Activated T-helper 1 cell treated with anti-CD3 and anti-CD28 coated beads, Interleukin-12 subunit alpha, Interleukin-12 subunit beta, Interleukin-2, Interleukin-4 antibody, amounts not matched to agents 30 ng/mL and 10 ng/mL and 1 ng/mL, durations not matched to agents 14 hours and 24 hours and 36 hours (primary cell): ENCODE measurements at places on chromosomes 6 and 20. TPM values are rescaled to one million over a fixed set of nuclear protein-coding genes. Genes with fewer than 3 reads are reported as not detected.

The R3HDML gene
- total RNA-seq, result not detected in 2 replicates

- H3K27me3 ChIP-seq, result no peaks in the 10 kb centered on the region
- no peaks in the 10 kb centered on the region for H3K4me1 ChIP-seq
- DNase-seq, result no peak
- no peak overlapping the region for H3K27ac ChIP-seq
- H3K4me3 ChIP-seq, result no peak overlapping the region
- no peaks in the 10 kb centered on the region for H3K36me3 ChIP-seq
Measured at GRCh38 chr6:78157606-78158005, 504.8 kb downstream of the MEI4 start.

- no peak for DNase-seq
- H3K36me3 ChIP-seq, result no peaks in the 10 kb centered on the region
- H3K27me3 ChIP-seq, result peaks cover 4% of the 10 kb centered on the region
Measured at GRCh38 chr6:89034586-89035251, 45.8 kb upstream of the PNRC1 start.

DNA sequence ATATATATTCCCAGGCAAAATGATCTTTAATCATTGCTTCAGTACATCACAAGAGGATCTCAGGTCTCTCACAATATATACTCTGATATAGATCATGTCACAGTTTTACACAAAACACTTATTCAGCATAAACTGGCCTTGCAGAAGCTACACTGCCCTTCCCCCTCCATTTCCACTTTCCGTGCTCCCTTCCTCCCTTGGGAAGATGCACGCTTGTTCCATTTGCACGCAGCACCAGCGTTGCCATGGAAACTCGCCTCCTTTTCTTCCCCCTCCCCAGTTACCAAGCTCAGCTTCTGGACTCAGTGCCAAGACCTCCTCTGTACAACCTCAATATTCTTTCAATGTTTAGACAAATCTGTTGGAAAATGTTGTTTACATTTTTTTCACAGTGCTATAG is 154.6 kb downstream of the RFPL4B start:
- peaks cover 3% of the 10 kb centered on the region for H3K27me3 ChIP-seq
- no peak overlapping the region for H3K27ac ChIP-seq
- H3K36me3 ChIP-seq, result no peaks in the 10 kb centered on the region
- DNase-seq, result no peak
- no peaks in the 10 kb centered on the region for H3K4me1 ChIP-seq
- H3K4me3 ChIP-seq, result no peak overlapping the region

The RUNX2 gene
- total RNA-seq, result 12.7 TPM in 2 replicates

DNA sequence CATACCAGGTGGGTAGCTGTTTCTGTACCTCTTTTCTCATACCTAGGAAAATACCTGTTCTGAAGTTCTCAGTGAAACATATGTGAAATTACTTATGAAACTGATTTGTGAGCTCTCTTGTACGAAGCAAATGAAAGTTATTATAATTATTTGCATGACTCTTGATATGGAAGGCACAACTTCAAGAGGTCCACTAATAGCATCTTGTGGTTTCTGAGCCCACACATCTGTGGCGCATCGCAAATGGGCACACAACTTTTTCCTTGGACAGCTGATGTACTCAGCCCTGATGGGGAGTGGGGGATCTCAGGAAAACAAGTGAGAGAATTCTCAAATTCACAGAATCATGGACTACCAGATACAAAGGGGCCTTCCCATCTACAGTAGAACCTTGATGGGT is 432.3 kb downstream of the CD83 start:
- H3K4me1 ChIP-seq, result no peaks in the 10 kb centered on the region
- H3K27me3 ChIP-seq, result peaks cover 5% of the 10 kb centered on the region
- no peak for DNase-seq
- H3K27ac ChIP-seq, result no peak overlapping the region
- H3K36me3 ChIP-seq, result no peaks in the 10 kb centered on the region

The WFDC2 gene
- total RNA-seq, result not detected in 2 replicates

The NINL gene
- 2.0 and 2.5 TPM in 2 replicates for total RNA-seq

The DEFB132 gene
- total RNA-seq, result not detected in 2 replicates

GRCh38 chr6:53956068-53956711 is 155.1 kb upstream of the MLIP start:
- no peak for DNase-seq
- H3K36me3 ChIP-seq, result no peaks in the 10 kb centered on the region
- H3K27ac ChIP-seq, result no peak overlapping the region
- H3K4me1 ChIP-seq, result no peaks in the 10 kb centered on the region
- peaks cover 2% of the 10 kb centered on the region for H3K27me3 ChIP-seq

The KCNQ5 gene
- total RNA-seq, result 11.2 and 12.6 TPM in 2 replicates

GRCh38 chr20:9551808-9552550 is 37.6 kb downstream of the LAMP5 start:
- no peaks in the 10 kb centered on the region for H3K36me3 ChIP-seq
- DNase-seq, result no peak
- no peak overlapping the region for H3K27ac ChIP-seq
- no peaks in the 10 kb centered on the region for H3K4me1 ChIP-seq
- no peak overlapping the region for H3K4me3 ChIP-seq
- no peaks in the 10 kb centered on the region for H3K27me3 ChIP-seq

The GRIK2 gene
- total RNA-seq, result not detected in 2 replicates

DNA sequence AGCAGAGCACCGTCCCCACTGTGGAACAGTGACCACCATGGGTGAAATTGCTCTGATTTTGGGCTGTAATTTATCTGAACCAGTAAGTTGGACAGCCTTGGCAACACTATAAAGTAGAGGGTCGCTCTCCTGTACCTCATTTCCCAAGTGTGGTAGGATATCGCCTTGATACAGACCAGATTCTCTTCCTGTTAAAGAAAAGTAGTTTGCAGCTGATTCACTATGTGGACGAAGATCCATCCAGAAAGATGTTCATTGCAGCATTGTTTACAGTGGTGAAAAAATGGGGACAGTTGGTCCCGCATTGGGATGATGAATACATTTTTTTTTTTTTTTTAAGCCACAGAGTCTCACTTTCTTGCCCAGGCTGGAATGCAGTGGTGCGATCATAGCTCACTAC is 74.3 kb downstream of the SLX4IP start:
- no peaks in the 10 kb centered on the region for H3K27me3 ChIP-seq
- peaks cover 35% of the 10 kb centered on the region for H3K4me1 ChIP-seq

The FAM217A gene
- total RNA-seq, result not detected in 2 replicates

GRCh38 chr6:134878136-134878535 is 71.8 kb downstream of the ALDH8A1 start:
- H3K27ac ChIP-seq, result no peak overlapping the region
- H3K36me3 ChIP-seq, result no peaks in the 10 kb centered on the region
- peaks cover 10% of the 10 kb centered on the region for H3K4me1 ChIP-seq
- no peak overlapping the region for H3K4me3 ChIP-seq

The ZC2HC1B gene
- total RNA-seq, result 0.24 TPM in 1 of 2 replicates, not detected in the other

GRCh38 chr20:17818187-17818586 is 118.4 kb downstream of the BANF2 start:
- no peak for DNase-seq
- peaks cover 2% of the 10 kb centered on the region for H3K27me3 ChIP-seq
- H3K27ac ChIP-seq, result no peak overlapping the region

- no peak overlapping the region for H3K4me3 ChIP-seq
- no peaks in the 10 kb centered on the region for H3K36me3 ChIP-seq
- H3K27me3 ChIP-seq, result peaks cover 5% of the 10 kb centered on the region
- no peak overlapping the region for H3K27ac ChIP-seq
- DNase-seq, result no peak
Measured at GRCh38 chr6:144908004-144908403, 622.9 kb downstream of the UTRN start.

The MOXD1 gene
- 0.27 and 0.29 TPM in 2 replicates for total RNA-seq

DNA sequence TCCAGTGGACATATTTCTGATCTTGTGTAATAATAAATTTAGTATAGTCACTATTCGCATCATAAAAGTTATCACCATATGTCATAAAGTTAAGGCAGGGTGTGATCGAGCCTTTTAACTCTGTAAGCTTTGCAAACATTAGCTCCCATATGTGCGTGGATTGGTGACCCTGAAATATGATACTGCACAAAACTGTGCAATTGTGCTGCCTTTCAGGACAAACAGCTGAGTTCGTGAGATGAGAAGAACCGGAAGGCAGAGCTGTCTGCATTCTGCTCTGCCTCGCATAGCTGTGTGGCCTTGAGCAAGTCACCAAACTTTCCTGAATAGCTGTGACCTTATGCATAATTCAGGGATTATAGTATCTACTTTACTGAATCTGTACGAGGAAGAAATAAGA is 3.2 kb upstream of the PLEKHG1 start:
- H3K4me3 ChIP-seq, result no peak overlapping the region
- peaks cover 45% of the 10 kb centered on the region for H3K27me3 ChIP-seq
- no peak overlapping the region for H3K27ac ChIP-seq
- peaks cover 17% of the 10 kb centered on the region for H3K4me1 ChIP-seq

DNA sequence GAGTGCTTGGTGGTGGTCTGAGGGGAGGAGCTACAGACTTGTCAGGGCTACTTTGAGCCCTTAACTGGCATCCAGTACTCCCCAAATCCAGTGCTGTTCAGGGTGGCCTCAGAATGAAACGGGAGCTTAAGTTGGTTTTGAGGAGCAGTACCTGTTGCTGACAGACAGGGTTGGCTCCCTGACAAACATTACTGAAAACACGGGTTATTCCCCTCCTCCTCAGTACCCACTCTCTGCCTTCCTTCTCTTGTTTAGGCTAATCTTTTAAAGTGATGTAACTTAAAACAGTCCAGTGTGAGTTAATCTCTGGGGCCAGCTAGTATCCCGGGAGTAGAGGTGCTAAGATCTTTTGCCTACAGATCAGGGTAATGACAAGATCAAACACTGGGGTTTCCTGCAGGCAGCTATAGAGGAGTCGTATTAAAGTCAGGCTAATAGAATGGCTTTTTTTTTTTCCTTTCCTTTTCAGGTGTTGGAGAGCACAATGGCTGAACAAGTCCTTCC is 3.7 kb downstream of the TNFAIP3 start:
- no peaks in the 10 kb centered on the region for H3K27me3 ChIP-seq
- no peak for DNase-seq
- H3K27ac ChIP-seq, result peak overlapping the region; percentile 99
- H3K36me3 ChIP-seq, result peaks cover 76% of the 10 kb centered on the region
- peak overlapping the region; percentile 98 for H3K4me3 ChIP-seq

The KIF6 gene
- total RNA-seq, result 0.08 and 0.15 TPM in 2 replicates

The HRH3 gene
- total RNA-seq, result not detected in 2 replicates

The HLA-DQB2 gene
- 0.51 and 0.67 TPM in 2 replicates for total RNA-seq

The KCNK16 gene
- total RNA-seq, result not detected in 2 replicates

DNA sequence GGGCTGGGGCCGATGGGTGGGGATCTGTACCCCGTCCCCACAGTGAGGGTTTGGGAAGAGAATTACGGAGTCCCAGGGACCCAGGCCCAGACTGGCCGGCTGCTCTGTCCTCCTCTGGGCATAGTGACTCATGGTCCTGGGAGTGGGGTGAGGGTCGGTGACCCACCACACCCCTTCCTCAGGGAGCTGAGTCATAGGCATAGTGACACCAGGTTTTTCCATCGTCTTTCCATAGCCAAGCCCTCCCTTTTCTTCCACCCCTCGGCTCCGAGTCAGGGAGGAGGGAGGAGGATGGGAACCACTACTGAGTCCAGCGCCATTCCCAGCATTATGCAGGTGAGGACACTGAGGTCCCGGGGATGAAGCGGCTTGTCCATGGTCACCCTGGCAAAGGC is 8.9 kb downstream of the CYP21A2 start:
- H3K4me1 ChIP-seq, result peaks cover 5% of the 10 kb centered on the region
- DNase-seq, result no peak
- H3K36me3 ChIP-seq, result no peaks in the 10 kb centered on the region
- H3K27me3 ChIP-seq, result peaks cover 2% of the 10 kb centered on the region

The PGM3 gene
- 24.8 and 25.4 TPM in 2 replicates for total RNA-seq

DNA sequence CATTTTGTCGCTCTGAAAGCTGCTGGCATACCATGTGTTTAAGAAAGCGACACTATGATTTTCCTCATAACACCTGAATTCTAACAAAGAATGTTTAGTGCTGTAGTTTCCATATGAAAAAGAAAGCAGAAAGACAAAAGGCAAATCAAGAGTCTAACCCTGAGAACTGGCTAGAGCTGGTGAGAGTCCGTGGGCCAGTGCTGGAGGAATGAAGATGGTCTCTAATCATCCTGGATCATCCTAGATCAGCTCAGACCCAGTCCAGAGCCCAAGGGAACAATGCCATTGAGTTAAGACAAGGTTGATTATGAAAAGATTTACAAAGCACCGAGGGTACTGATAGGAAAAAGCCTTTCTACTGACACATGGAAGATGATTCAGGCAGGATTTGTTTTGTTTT is 73.0 kb upstream of the MYLIP start:
- H3K4me3 ChIP-seq, result no peak overlapping the region
- no peaks in the 10 kb centered on the region for H3K4me1 ChIP-seq
- H3K27ac ChIP-seq, result no peak overlapping the region
- no peaks in the 10 kb centered on the region for H3K36me3 ChIP-seq
- H3K27me3 ChIP-seq, result no peaks in the 10 kb centered on the region

- no peak for DNase-seq
- no peaks in the 10 kb centered on the region for H3K27me3 ChIP-seq
Measured at GRCh38 chr6:38555606-38556005, 84.1 kb downstream of the BTBD9 start.

The PBOV1 gene
- not detected in 2 replicates for total RNA-seq

GRCh38 chr20:32507998-32508774 is 76.9 kb downstream of the NOL4L start:
- peaks cover 16% of the 10 kb centered on the region for H3K36me3 ChIP-seq
- H3K4me3 ChIP-seq, result no peak overlapping the region
- no peak for DNase-seq
- H3K4me1 ChIP-seq, result peaks cover 42% of the 10 kb centered on the region
- H3K27ac ChIP-seq, result no peak overlapping the region

The MLN gene
- not detected in 2 replicates for total RNA-seq

DNA sequence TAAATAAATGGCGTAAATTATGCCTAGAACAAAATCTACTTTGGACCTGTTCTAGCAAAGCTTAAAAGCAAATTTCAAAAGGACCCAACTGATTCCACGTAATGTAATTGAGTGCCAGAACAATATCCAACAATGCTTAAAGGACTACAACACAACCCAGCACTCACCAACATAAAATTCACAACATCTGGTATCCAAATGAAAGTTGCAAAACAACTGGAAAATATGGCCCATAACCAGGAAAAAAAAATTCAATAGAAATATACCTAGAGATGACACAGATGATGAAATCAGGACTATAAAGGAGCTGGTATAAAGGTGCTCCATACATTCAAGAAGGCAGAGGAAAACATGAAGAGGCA is 14.1 kb downstream of the TUBB2B start:
- no peaks in the 10 kb centered on the region for H3K36me3 ChIP-seq
- no peak overlapping the region for H3K4me3 ChIP-seq
- H3K4me1 ChIP-seq, result peaks cover 20% of the 10 kb centered on the region
- DNase-seq, result no peak
- H3K27me3 ChIP-seq, result peaks cover 31% of the 10 kb centered on the region
- no peak overlapping the region for H3K27ac ChIP-seq

The BNIP5 gene
- total RNA-seq, result not detected in 2 replicates

The DNAH8 gene
- 0.03 and 0.05 TPM in 2 replicates for total RNA-seq

DNA sequence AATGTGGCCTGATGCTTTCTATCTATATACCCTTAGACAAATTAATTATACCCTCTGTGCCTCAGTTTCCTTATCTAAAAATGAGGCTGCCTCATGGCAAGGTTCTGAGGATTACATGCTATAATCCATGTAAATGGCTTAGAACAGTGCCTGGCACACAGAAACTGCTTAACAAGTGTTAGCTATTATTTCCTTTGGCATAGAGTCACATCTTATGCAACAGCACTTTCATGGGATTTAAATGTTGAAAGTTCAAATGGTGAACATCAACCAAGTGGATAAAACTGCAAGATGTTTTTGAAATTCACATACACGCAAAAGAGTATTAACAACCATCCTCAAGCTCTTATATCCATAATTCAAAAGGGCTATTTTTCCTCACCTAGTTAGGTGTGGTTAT is 202.8 kb upstream of the JAG1 start:
- H3K27me3 ChIP-seq, result no peaks in the 10 kb centered on the region
- H3K4me1 ChIP-seq, result no peaks in the 10 kb centered on the region
- no peak overlapping the region for H3K27ac ChIP-seq
- H3K4me3 ChIP-seq, result no peak overlapping the region

- no peaks in the 10 kb centered on the region for H3K4me1 ChIP-seq
- H3K27me3 ChIP-seq, result peaks cover 3% of the 10 kb centered on the region
- H3K4me3 ChIP-seq, result no peak overlapping the region
- no peak overlapping the region for H3K27ac ChIP-seq
- H3K36me3 ChIP-seq, result no peaks in the 10 kb centered on the region
Measured at GRCh38 chr20:36385503-36385902, 79.4 kb downstream of the DLGAP4 start.
